WTC11 (cell line): ENCODE measurements at places on chromosomes 6 and 20.
A peak's percentile ranks its signal among the peaks of the same experiment; 100 is the strongest.

GRCh38 chr6:17042422-17043147 lies 59.3 kb upstream of the STMND1 start:
- peak; percentile 57 for DNase-seq

DNA sequence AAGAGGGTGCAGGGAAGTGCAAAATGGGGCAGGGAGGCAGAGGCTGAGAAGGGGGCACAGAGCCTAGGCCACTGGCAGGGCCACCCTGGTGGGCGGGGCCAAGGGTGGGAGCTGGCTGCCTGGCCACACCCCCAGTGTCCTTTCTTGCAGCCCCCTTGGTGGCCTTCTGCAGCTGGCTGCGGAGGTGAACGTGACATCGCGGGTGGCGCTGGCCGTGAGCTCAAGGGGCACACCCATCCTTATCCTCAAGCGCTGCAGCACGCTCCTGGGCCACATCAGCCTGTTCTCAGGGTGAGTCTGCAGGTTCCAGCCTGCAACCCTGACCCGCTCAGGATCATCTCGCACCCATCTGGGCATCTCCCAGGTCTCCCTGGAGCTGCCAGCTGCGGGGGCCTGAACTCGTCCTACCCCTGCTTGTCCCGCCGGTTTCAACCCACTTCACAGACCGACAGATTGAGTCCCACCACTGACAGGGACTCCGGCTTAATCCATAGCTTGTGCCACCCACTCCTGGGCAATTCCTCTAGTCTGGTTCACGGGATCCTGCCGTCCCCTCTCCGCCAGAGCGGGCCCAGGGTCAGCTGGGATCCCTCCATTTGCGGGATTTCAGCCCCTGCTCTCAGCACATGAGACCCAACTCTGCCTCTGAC lies 6.2 kb downstream of the BPIFB3 start:
- no peak for DNase-seq

- no peak for DNase-seq
Observed at GRCh38 chr6:151092591-151092990, 147.2 kb upstream of the AKAP12 start.

DNA sequence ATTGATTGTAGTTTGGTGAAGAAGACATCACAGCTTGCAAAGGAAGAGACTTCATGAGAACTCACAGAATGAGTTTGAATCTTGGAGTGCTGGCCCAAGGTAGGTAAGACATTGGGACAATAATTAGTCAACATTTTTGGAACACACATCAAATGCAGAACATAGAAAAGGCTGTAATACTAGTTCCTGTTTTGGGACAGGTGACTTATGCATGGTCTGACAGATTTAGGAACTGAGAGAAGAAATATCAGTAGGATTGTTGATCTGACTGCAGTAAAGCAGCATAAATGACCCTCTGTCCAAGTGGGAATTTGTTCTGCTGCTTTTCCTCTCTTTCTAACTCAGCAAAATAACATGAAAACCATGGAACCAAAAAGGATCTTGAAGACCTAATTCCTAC lies 102.3 kb upstream of the MAP3K7 start:
- no peak for DNase-seq

DNA sequence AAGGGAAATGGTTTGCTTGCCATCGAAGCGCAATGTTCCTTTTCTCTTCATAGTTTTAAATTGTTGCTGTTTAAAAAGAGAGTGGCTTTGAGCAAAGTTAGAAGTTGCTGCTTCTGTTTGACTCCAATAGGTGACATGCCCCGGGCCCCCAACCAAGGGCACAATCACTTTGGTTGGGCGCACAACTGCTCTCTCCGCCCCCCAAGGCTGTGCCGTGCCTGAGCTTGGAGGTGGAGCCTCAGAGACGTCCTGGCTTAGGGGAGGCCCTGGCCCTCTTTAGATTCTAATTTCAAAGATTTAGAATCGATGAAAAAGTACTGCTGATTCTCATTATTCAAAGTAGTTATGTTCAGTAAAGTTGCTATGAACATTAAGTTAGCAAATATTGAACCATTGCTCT lies 725.9 kb downstream of the COL12A1 start:
- DNase-seq = no peak

DNA sequence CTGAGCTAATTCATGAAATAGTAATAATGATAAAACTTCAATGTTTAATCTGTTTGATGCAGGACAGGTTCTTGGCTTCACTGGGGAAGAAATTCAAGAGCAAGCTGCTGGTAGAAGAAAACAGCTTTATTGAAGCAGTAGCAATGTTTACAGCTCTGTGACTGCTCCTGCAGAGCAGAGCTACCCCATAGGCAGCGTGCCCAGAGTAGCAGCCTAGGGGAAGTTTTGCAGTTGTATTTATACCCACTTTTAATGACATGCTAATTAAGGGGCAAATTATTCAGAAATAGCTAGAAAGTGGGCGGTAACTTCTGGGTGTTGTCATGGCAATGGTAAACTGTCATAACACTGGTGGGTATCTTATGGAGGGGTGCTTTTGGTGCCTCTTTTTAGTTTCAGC lies 518.0 kb downstream of the RFPL4B start:
- no peak for DNase-seq

GRCh38 chr6:129370268-129370916 lies 339.6 kb downstream of the ARHGAP18 start:
- DNase-seq = peak; percentile 24

DNA sequence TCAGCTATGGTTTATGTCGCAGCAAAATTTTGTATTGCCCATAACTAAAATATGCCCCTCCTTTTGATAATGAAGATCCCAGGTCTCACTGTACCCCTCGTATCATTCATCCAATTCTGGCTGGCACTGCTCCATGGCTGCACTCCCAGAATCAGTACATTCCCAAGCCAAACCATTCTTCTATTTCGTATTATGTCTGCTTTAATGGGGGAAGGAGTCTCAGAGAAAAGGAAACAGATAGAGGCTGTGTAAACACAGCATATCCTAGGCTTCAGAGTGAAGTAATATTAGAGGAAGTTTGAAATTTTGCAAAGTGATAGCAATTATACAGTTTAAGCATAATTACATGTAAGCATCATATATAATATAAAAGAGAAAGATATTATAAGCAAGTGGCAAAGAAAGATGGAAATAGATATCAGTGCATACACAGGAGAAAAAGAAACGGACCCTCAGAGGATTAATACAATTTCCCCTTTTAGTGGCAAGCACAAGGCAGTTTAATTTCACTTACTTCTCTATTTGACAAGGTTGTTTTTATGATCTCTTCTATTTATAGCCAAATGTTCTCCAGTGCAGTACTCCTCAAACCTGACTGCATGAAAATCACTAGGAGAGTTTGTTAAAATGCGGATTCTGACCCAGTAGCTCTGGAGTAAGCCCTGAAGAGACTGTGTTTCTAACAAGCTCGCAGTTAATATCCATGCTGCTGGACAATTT lies 56.5 kb upstream of the TENT5A start:
- DNase-seq = no peak
